ENCODE measurements at places on chromosomes 5 and 9.

DNA sequence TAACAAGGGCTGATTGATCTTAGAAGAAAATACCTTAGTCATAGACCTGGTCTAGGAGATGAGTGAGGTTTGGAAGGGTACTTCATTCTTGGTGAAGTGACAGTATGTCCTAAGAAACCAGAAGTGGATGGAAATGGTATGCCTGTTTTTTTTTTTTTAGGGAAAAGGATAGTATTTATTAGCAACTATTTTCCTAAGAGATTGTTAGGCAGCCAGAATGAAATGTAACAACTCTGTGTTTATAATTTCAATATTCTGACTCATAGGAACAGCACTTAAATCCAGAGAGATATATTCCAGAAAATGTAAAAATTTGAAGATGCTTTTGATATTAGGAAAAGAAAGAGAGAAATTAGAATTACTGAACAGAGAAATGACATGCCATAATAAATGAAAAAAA lies 21.2 kb upstream of the ARL14EPL start:
- DNase-seq = no peak

- no peak for DNase-seq
Observed at GRCh38 chr9:26812217-26812616, 80.4 kb downstream of the CAAP1 start.

DNA sequence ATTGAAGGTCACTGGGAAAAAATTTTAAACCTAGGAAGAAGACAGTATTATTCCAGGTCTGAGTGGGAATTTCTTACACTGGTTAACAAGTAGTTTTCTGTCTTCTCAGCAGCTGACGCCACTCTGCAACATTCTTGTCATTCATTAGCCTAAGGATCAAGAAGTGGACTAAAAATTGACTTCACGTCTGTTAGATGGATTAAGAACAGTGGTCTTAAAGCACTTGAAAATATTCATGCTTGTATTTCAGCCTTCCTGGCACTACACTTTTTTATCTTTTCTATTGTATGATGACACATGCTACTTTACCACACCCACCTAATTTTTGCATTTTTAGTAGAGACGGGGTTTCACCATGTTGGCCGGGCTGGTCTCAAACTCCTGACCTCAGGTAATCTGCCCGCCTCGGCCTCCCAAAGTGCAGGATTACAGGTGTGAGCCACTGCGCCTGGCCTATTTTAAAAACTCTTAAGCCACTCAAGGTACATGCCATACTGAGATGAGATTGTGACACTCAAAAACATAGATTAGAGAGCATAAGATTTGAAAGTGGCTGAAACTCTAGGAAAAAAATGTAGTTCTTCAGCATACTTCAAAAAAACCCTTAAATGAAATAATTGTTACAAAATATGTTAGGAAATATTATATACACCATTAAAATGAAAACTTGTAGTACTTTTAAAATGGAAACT lies 8.4 kb downstream of the MATR3 start:
- no peak for DNase-seq

DNA sequence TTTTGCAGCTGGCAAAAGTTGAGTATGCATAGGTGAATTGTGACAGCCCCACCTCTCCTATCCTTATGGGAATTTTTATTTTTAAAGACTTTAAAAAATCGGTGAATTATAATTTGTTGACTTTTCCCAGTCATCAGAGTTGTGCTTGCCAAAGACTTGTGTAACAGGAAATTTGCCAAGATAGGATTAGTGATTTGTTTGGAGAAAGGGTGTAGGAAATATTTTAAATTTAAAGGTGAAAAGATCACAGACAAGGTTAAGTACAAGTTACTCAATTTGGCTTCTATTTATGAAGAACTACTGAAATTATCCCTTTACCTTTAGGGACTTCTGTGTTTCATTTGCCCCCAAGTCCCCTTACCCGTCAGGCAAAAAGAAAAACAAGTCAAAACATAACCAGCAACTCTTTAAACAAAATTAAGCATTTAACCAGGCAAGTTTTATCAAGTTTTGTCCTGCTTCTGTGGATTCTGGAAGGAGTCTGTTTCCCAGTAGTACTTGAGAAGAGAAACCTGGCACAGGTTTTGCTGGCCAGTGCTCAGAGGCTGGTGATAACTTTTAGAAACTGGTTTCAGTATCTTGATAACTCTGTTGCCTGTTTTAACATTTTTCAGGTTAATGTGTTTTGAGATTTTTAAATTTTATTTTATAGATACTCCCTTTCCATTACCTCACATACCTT lies 285.4 kb downstream of the MAST4 start:
- DNase-seq = no peak

DNA sequence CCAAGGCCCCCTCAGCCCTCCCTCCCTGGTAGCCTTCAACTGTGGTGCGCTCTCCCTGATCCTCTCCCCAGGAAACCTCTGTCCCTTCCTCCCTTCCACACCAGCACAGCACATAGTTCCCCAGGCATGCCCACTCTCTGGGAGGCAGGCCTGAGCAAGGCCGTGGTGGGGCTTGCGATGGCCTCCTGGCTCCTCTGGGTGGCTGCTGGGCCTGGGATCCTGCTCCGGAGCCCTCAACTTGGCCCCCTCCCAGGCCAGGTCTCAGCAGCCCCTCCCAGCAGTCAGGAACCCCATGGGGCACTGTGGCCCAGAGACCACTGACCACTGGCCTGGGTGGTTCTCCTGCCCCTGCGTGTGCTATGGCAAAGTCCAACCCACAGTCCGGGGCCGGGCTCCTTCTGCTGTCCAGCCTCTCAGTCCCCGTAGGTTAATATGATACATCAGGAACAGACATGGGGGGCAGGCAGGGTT lies 125.8 kb downstream of the ZNF354C start:
- DNase-seq = no peak

DNA sequence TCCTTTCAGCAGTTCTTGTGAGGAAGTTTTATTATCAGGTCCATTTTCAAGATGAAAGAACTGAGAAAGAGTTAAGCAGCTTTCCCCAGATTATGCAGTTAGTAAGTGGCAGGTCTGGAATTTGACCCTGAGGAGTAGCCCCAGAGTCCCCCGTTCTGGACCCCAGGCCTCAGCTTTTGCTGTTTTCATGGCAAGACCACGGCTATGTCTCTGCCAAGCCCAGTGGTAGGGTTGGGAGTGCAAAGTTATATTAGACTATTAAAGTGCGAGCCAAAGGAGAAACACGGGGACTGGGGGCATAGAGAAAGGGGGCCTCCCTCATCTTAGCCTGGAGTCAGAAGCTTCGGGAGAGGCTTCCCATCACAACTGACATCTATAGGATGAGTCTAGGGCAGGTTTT lies 19.3 kb upstream of the ORM1 start:
- DNase-seq = no peak

DNA sequence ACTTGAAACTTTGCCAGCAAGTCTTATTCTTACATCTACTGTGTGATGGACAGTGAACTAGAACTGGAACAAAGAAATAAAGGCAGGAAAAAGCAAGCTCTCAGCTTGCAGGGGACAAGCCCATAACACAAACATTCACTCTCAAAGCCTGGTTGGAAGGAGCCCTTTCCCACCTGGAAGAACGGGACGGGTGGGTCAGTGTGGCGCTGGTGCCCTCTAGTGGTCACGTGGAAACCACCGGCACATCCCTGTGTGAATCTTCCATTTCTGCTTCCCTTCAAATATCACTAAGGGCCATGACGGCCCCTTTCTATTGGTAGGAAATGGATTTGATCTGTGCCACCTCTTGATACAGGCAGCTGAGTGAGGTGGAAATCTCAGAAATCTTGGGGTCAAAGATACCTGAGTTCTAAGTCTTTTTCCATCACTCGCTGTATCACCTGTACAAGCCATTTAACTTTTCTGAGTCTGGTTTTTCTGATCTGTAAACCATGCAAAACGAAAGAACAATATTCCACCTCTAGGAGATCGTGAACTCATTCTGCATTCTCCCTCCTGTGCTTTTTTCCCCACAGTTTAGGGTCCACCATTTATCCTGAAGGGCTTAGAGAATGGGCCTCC lies 211.6 kb downstream of the MSX2 start:
- DNase-seq = peak; percentile 26

DNA sequence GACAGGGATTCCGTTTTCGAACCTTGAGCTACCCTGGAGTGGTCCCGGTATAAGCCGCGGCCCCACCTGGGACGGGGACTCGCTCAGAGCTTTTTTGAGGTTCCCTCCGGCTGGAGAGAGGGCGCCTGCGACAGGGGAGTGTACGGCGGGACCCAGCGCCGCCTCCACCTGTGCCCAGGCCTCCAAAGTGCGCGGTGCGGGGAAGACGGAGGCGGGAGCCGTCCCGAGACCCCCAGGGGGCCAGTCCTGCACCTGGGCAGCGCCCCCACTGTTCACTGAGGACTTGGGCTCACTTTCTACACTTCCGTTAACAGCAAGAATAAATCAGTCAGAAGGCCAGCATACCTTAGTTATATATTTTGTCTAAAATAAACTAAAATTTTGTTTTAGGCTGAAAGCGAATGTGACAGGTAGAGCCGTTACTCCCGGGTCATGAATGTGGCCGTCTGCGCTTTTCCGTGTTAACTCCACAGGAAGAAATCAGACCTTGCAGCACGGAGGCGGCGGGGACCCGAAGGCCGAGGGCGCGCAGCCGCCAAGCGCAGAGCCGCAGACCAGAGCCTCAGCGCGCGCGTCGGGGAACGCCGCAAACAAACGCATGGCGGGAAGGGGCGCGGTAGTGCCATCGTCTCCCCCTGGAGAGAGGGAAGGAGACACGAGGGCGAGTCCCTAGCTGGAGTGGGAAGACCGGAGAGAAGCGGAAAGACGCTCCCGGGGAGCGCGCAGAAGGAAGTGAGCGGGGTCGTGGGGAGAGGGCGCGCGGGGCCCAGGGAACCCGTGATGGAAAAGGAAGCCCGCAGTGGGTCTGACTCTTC lies 14.1 kb downstream of the TRIM7 start:
- DNase-seq = no peak

DNA sequence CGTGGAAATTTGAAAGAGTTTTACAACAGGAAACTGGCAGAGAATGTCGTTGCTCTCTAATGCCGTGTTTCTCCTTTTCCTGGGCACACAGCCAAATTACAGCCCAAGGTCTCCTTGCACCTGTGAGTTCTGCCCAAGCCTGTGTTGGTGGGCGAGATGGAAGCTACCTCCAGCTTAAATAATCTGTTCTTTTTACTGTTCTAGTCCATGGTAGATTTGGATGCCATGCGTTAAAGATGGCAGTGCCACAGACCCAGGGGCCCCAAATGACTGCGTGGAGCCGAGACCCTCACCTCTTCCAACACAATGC lies 92.6 kb upstream of the IRX4 start:
- DNase-seq = no peak

GRCh38 chr5:149014571-149015031 lies 48.3 kb downstream of the SH3TC2 start:
- DNase-seq = peak; percentile 71

- DNase-seq = no peak
Observed at GRCh38 chr5:68377733-68378132, 162.2 kb downstream of the PIK3R1 start.

GRCh38 chr5:156339139-156339841 lies 12.3 kb downstream of the SGCD start:
- DNase-seq = no peak

DNA sequence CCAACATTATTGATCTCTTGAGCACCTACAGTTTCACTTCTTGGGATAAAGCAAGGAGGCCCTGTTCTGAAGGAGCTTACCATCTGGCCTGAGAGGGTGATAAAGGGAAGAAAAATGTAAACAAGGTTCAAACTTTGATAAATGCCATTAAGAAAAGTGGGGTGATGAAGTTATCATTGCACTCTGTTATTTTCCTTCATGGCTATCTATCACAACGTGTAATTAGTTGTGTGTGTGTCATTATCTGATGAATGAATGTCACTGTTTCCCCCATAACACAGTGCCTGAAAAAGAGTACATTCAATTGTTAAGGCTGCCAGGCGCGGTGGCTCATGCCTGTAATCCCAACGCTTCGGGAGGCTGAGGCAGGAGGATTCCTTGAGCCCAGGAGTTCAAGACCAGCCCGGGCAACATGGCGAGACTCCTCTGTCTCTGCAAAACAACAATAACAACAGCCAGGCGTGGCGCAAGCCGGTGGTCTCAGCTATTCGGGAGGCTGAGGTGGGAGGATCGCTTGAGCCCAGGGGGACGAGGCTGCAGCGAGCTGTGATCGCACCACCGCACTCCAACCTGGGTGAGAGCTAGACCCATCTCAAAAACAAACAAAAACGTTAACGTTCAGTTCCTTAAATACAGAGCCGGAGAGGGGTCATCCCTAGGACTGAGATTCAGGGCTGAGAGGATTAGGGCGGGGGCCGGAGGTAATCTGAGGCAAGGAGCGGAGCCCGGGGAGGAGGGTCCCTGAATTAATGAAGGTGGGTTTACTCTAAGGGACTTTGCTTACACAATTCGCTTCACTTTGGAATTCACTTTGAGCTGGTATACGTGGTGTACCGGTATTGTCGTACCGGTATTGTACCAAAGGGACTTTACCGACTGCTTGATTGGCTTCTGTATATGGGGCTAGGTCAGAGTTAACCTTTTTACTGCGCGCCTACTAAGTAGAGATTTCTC lies 917 bp downstream of the NHP2 start:
- DNase-seq = no peak

DNA sequence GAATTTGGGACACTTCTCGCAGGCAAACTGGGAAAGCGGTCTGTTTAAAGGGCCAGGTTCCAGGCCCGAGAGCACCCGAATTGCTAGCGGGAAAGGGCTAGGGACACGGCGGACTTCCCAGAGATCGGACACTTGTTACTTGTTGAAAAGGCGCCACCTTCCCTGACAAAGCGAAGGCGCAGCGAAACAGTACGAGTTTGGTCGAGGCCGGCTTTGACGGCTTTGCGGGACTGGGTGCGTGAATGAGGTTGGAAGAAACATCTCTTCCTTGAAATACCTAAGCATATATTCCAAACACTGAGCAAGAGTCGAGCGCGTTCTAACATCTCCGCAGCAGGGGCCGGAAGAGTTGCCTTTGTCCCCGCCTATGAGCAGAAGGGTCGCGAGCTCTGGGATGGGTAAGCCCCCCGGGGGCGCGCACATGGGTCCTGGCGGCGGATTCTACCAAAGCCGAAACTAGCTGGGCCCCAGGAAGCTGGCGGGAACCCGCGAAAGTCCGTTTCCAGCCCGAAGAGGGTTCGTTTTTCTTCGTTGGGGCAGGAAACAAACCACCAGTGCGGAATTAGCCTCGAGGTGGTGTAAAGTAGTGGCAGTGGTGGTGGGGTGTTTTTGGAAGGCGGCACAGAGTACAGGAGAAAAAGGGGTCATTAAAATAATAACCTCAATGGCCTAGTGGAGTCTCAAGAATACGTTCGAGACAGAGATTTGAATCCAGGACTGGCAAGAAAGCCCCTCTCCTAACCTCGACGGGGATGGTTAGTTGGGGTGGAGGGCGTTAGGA lies 1.5 kb downstream of the GDNF start:
- DNase-seq = no peak

GRCh38 chr5:136065588-136065987 lies 36.8 kb downstream of the TGFBI start:
- no peak for DNase-seq

DNA sequence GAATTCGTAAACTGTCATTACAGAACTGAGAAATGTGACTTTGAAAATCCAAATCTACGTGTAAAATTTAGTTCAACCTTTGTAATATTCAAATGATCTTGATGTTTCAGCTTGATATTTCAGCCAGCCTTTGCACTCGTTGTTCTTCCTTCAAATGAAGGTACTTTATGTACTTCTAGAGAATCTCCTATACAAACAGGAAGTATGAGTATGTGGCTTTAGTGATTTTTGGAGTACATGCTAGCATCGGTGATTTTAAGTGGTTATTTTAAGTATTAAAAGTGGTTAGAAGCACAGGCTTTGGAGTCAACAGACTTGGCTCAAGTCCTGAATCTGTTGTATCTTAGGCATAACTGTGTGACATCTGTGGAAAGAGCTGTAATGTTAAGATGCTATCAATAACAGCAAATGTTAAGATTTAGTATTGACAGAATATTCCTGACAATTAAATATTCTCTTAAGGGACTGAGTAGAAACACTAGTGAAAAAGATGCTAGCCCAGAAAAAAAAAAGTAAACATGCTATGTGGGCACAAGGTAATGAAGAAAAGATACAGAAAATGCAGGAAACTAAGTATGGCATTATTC lies 398.0 kb downstream of the ADGRV1 start:
- DNase-seq = no peak

All from fibroblast of skin of left quadriceps (primary cell).